ENCODE measurements at places on chromosomes 12 and 14.

- no peak for DNase-seq
Observed at GRCh38 chr14:57771801-57772200, 94.1 kb downstream of the SLC35F4 start.

DNA sequence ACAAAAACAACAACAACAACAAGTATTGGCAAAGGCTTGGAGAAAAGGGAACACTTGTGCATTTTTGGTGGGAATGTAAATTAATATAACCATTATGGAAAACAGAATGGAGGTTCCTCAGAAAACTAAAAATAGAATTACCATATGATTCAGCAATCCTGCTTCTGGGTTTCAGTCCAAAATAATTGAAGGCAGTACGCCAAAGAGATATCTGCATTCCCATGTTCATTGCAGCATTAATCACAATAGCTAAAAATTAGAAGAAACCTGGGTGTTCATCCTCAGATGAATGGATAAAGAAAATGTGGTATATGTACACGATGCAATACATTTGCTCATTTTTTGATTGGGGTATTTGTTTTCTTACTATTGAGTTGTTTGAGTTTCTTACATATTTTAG is 813.0 kb downstream of the NRXN3 start:
- no peak for DNase-seq

- DNase-seq = no peak
Observed at GRCh38 chr12:116564080-116564479, 4.9 kb downstream of the MAP1LC3B2 start.

- DNase-seq = no peak
Observed at GRCh38 chr12:41924111-41924510, 220.6 kb downstream of the GXYLT1 start.

DNA sequence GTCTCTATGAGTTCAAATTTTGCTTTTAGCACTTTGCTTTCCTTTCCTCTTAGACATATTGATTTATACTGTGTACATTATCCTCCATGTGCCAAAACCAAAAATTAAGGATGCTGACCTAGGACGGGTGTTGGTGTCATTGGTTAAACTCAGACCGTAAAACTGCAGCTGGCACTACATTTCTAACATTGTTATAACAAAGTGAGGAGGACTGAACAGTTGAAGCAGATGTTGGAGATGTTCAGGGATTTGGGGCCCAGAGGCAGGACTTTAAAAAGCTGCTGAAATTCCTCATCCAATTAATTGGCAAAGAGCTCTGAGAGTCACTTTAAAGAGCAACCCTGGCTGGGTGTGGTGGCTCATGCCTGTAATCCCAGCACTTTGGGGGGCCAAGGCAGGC is 72.4 kb downstream of the TMTC1 start:
- DNase-seq = no peak

GRCh38 chr12:11877869-11878780 is 192.6 kb upstream of the BCL2L14 start:
- DNase-seq = no peak

DNA sequence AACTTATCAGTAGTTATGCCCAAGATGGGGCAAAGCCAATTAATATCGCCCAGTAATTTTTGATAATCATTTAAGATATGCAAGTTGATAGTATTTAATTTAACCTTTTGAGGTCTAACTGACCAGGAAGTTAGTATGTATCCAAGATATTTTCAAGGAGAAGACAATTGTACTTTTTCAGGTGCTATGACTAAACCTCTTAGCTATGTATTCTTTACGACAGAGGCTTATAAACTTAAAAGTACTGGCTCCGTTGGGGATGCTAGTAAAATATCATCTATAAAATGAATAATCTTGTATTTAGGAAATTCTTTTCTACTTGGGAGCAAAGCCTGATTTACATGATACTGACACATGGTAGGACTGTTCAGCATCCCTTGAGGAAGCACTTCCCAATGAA is 40.3 kb downstream of the TMTC3 start:
- DNase-seq = no peak

DNA sequence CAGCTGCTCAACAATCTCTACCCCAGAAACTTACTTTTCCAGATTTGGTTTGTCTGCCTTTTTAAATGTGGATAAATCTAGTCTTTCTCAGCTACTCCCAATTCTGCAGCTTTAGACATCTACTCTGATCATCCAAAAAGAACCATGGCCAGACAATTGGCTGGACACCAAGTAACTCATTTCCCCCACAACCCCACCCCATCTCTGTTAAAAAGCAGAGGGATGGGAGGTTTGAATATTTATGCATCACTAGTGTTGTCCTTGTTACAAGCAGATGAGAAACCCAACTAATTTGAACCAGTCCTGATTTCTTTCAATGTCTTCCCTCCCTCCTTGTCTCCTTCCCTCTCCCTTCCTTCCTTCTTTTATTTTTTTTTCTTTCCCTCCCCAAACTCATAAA is 391.9 kb downstream of the GALC start:
- DNase-seq = no peak

GRCh38 chr12:64916411-64917261 is 92.2 kb downstream of the TBC1D30 start:
- no peak for DNase-seq

- DNase-seq = no peak
Observed at GRCh38 chr14:68603533-68604360, 189.1 kb downstream of the ZFP36L1 start.

- DNase-seq = no peak
Observed at GRCh38 chr14:98290596-98290995, 981.4 kb downstream of the BCL11B start.

- no peak for DNase-seq
Observed at GRCh38 chr14:37143475-37143874, 28.9 kb downstream of the SLC25A21 start.

DNA sequence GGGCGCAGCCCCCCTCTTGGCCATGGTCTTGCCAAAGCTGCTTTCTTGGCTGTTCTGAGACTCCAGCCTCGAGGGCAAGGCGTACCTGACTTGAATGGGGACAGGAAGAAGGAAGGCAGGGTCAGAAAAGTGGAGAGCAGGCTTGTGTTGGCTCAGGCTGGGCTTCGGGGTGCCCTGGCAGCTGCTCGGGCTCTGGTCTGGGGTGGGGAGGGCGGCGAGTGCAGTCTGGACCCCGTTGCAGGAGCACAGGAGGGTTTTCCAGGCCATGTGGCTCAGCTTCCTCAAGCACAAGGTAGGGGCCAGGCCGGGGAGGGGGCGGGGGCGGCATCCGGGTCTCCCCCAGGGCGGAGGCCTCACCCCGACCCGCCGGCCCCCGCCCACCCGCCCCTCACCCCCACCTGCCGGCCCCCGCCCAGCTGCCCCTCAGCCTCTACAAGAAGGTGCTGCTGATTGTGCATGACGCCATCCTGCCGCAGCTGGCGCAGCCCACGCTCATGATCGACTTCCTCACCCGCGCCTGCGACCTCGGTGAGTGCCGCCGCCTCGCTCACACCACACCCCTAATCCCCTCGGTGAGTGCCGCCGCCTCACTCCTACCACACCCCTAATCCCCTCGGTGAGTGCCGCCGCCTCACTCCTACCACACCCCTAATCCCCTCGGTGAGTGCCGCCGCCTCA is 4.2 kb downstream of the NOC4L start:
- DNase-seq = no peak

DNA sequence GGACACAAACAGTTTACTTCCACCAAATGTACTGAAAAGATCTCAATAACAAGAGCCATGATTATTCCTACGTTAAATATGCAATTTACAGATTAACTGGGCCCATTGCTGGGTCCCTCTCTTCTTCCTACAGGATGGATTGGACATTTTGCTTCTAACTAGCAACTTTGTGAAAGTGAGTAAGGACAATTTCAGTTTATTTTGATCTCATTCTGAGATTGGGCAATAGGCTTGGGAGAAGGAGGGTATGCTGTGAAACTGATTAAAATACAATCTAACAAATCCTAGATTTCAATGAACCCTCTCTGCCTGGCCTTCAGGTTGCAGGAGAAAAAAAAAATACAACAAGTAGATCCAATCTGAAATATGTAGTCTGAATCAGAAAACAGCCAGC is 121.5 kb downstream of the PRKD1 start:
- DNase-seq = no peak

- DNase-seq = no peak
Observed at GRCh38 chr12:98999559-98999958, 354.5 kb downstream of the APAF1 start.

- DNase-seq = peak; percentile 87
Observed at GRCh38 chr12:46268583-46269428, at the start of gene SLC38A1. SLC38A1 (minus strand) TSS chr12:46269043; CDS start chr12:46239800, 29,243 bp downstream.

DNA sequence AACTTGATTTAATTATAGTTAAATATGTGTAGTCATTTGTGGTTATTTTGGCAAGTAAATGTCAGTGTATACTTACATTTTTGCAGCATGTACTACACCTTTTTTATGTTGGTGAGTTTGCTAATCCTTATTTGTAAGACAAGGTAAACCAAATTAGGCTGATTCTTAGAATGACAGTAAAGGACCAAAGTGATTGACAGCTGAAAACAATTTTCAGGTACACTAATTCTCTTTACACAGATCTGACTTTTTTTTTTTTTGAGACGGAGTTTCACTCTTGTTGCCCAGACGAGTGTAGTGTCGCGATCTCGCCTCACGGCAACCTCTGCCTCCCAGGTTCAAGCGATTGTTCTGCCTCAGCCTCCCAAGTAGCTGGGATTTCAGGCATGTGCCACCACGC is 8.4 kb downstream of the SLC25A3 start:
- no peak for DNase-seq

DNA sequence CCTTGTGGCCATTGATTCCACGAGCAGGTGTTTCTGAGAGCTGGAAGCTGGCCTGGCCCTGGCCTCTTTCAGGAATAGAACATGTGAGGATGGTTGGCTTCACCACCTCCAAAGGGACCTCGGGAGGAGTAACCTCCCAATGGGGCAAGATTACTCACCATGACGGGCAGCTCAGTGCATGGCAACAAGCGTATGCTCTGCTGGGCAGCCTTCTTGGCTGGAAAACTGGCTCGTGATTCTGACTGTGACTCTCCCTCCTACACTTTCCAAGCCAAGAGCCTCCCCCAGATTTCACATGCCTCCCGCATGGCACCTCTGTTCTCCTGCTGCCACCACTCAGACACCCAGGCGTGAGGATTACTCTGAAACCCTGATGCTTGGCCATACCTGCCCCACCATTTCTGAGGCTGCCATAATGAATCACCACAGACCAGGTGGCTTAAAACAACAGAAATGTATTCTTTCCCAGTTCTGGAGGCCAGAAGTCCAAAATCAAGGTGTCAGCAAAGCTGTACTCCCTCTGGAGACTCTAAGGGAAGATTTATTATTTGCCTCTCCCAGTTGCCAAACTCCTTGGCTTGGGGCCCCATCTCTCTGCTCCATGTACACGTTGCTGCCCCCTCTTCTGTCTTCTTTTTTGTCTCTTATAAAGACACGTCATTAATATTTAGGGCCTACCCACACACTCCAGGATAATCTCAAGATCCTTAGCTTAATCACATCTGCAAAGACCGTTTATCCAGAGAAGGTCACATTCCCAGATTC is 215.9 kb downstream of the CHST11 start:
- no peak for DNase-seq

DNA sequence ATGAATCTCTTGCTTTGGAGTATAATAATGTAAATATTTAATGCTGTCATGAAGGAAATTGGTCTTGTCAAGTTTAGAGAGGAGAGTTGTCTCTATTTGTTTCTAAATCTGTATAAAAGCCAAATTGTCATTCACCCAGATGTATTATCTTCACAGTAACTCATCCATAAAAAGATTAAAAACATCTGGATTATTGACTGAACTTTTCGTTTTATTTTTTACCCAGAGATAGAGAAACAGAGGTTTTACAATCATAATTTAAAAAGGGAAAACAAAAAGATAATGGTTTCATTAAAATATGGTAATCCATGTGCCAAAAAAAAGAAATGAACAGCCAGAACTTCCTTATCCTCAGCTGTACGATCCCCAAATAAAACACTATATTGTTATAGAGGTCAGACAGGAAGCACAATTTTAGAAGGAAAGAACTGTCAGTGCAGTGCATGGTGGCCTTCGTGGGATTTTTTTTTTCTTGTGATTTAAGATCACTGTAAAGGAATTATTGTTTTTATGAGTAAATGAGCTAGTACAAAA is 125.9 kb downstream of the ACSS3 start:
- DNase-seq = no peak

DNA sequence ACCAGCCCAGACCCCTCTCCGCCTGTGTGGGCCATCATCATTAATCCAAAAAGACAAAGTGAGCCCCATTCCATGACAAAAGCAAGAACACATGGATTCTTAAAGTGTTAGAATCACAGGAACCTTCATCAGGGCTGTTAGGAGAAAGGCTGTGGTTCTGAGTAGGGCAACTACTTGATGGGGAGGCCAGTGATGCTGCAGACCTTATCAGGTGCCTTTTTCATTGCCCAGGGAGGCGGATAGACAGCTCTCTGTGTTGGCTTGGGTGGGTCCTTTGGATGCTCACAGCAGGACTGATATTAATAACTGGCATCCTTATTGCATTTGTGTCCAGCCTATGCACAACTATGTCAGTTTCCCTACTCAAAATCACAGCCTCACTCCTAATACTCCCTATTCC is 2.3 kb downstream of the HEBP1 start:
- DNase-seq = no peak

GRCh38 chr12:47707905-47708543 is 2.2 kb upstream of the RPAP3 start:
- no peak for DNase-seq

DNA sequence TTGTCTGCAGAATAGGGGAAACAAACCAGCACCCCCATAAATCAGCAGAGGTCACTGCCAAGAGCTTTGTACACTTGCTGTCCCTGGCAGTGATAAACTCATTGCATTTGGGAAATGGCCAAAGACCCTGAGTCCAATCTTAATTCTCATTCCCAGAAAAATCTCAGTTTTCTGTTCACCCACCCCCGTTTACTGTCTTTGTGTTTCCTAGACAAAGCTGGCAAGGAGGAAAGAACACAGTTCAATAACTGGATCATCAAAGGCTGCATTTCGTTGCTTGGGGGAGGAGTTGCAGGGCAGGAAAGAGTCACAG is 365.1 kb downstream of the DPF3 start:
- DNase-seq = no peak

- DNase-seq = no peak
Observed at GRCh38 chr14:62694075-62694474, 351.2 kb downstream of the KCNH5 start.

DNA sequence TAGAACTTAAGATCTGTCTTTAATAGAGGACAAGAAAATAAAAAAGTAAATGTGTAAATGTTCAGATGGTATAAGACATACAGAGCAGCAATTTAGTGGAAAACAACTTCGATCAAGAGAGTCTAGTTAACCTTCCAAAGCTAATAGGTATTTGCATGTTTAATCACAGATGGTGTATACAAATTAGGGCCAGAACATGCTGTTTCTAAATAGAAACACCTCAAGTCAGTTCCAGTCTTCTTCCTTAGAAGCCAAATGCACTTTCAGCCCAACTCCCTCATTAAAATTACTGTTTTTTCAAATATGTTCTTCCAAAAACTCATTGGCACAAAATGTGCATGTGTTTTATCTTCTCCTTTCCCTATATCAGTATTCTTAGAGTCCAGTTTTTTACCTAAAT is 604.4 kb downstream of the SLC6A15 start:
- no peak for DNase-seq

GRCh38 chr12:116263844-116264243 is 13.6 kb downstream of the MED13L start:
- DNase-seq = no peak

GRCh38 chr12:3216726-3217682 is 139.8 kb downstream of the TSPAN9 start:
- DNase-seq = no peak

GRCh38 chr14:50830044-50830931 is 674 bp downstream of the NIN start:
- DNase-seq = peak; percentile 65

- DNase-seq = no peak
Observed at GRCh38 chr14:104341532-104342434, 203.4 kb downstream of the KIF26A start.

All from stimulated activated CD4-positive, alpha-beta T cell treated with anti-CD3 and anti-CD28 coated beads, Interleukin-4, amount 100 ng/mL, for 4 hours (primary cell).